CD14-positive monocyte (primary cell): ENCODE measurements at places on chromosomes 2 and 18.

- DNase-seq, result no peak
These were observed 173.9 kb downstream of the FHOD3 start for GRCh38 chr18:36471393-36471792.

GRCh38 chr2:239137165-239137897 lies 263.5 kb downstream of the HDAC4 start:
- no peak for DNase-seq

GRCh38 chr18:48408727-48409590 lies at the start of gene ZBTB7C:
Gene ZBTB7C, minus strand, starts transcription at chr18:48409383.
- no peak for DNase-seq

DNA sequence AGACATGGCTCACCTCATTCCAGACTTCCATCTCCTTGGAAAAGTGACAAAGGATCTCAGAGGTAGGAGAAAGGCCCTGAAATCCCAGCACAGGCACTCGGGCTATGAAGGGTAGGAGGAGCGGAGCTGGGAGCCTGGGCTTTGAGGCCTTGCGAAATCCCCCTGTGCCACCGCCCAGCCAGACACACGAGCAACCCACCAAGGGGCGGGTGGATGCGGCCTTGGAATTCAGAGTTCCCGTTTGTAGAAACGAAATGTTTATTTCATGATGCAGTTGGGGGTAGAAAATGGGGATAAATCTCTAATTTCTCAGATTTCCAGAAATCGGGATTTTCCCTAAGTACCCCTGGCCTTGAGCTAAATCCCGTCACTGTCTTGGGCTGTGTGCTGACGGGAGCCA lies 177.1 kb upstream of the HDAC4 start:
- no peak for DNase-seq

DNA sequence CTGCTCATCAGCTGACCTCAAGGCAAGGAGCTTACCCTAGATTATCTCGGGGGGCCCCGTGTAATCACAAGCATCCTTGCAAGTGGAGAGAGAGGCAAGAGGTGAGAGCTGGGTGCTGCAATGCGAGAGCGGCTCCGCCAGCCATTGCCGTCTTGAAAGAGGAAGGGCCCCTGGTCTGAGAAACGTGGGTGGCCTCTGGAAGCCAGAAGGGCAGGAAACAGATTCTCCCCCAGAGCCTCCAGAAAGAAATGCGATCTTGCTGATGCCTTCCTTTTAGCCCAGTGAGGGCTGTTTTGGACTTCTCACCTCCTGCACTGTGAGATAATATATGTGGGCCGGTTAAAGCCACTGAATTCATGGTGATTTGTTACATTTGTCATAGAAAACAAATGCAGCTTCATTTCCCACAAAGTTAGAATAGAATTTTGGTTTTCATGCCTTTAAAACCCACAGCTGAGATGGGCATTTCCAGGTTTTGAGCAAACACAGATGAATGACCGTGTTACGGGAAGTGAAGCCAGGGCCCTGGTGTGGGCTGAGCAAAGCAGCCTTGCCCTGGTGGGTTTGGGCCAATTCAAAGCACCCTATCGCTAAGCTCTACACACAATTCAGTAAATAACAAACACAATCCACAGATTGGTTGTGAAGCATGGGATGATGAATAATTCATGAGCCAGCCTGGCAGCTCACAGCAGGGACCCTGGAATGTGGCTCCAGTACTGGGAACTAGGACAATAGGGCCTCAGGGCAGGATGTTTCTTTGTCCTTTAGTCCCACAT lies 319.9 kb upstream of the HS6ST1 start:
- peak; percentile 22 for DNase-seq

DNA sequence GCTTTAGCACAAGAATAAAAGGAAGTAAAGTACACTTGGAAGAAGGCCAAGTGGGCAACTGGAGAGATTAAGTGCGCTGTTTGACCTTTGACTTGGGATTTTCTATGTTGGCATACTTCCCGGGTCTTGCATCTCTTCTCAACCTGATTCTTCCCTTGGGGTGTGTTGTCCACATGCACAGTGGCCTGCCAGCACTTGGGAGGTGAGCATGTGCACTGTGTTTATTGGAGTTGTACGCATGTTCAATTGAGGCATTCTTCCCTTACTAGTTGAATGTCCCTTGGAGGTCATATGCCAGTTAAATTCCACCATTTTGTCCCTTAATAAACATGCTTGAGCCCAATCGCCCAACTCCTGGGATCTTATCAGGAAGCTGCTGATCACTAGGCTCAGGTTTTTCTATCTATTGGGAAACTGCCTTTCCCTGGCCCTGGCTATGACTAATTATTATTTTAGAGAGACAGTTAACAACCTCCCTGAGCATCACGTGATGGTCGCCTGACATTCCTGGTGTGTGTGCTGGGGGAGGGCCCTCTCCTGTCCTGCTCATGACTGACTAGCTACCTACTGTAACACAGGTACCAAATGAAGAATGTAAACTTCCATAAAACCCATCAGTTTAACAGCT lies 62.5 kb upstream of the RAPGEF4 start:
- no peak for DNase-seq

DNA sequence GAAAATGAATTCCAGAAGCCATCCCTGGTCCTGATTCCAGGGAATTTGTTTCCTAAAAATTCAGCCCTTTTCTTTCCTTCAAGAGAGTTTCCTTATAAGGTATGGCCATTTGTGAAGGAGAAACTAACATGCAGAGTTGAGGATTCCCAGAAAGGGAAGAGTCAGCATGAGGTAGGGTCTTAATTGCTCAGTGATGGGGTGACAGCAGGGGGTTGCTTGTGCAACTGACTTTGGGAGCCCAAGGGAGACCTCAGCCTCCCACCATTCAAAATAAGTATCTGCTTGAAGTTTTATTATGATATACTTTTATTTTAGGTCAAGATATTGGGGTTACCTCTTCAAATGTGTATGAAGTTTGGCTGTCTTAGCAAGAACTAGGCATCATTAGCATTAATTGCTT lies 74.9 kb upstream of the CELF4 start:
- no peak for DNase-seq

- DNase-seq, result no peak
These were observed 7.0 kb downstream of the ZEB2 start for GRCh38 chr2:144512891-144513351.

DNA sequence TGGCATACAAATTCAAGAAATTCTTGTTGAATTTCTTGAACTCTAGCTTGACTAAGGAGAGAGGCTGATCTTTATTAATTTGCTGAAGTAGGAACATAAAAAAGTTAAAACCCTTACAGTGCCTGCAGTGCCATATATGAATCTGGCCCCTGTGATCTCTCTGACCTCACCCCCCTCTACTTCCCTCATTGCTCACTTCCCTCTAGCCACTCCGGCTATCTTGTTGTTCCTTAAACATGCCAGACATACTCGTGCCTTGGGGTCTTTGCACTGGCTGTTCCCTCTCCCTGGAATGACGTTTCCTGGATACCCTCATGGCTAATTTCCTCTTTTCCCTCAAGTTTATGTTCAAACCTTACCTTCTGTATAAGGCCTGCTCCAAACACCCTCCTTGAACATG lies 246.3 kb upstream of the SIX2 start:
- DNase-seq, result no peak

DNA sequence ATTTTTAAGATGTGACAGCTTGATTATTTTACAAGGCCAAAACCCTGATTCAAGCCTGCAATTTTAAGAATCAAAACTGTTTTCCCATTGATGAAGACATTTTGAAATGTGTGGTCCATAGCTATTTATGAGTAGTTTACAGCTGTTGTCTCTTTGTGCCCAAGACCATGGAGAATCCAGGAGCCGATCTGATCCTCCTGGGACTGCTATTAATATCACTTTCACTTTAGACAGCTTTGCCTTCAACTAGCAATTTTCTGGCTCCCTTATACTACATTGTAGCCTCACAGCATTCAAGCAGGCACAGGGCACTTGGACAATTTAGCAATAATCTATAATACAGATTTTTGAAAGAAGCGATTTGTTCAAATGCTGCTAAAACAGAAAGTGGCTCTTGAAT lies 172.9 kb downstream of the SLC8A1 start:
- no peak for DNase-seq
